GM13977 (cell line): ENCODE measurements at places on chromosomes 11 and 22.

- DNase-seq = no peak
Observed at GRCh38 chr22:39734866-39735265, 158.7 kb downstream of the ENTHD1 start.

DNA sequence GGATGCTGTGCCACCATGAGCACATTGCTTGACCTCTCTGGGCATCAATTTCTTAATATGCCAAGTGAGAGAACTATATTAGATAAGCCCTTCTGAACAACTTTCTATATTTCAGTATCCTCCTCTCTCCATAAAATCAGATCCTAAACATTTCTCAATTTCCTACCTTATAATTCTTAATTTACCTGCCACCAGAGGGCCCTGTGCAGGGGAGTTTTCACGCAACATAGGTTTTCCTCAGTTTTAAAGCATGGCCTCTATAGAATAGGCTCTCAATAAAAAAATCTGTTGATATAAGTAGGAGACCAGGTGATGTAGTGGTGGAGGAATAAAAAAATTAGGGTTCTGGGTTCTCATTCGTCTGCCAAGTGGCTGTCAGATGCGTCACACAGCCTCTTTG is 83.7 kb upstream of the DBX1 start:
- no peak for DNase-seq

DNA sequence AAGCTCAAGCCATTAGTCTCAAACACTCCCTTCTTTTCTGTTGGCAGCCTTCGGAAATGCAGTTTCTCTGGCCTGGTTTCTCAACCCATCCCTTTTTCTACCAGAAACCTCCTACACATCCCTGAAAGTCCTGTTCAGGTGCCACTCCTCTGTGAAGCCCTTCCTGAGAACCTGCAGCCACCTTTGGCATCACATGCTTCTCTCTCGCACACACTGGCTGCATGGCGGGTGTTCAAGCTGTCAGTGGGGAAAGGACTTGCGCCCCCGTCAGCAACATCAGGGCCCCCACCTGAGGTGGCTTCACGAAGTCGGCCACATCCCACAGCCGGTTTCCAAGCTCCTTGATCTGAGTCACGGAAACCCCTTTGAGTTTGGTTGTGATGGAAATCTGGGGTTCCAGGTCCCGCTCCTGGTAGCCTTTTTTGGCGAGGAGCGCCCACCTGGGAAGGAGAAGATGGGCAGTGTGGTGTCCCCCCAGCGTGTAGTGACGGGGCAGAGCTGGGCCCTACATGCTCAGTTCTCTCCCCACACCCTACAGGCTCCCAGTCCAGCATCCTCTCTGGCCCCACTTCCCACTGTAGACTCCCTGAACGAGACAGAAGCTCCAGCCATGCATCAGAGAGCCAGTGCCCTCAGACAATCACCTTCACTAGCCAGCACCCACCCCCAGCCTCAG is 1.7 kb upstream of the LRRC74B start:
- no peak for DNase-seq

GRCh38 chr11:109885006-109885405 is 208.2 kb upstream of the ZC3H12C start:
- DNase-seq = no peak

GRCh38 chr11:103949781-103950180 is 86.7 kb upstream of the DDI1 start:
- DNase-seq = no peak

- DNase-seq = no peak
Observed at GRCh38 chr11:22342211-22343031, 4.2 kb downstream of the SLC17A6 start.

DNA sequence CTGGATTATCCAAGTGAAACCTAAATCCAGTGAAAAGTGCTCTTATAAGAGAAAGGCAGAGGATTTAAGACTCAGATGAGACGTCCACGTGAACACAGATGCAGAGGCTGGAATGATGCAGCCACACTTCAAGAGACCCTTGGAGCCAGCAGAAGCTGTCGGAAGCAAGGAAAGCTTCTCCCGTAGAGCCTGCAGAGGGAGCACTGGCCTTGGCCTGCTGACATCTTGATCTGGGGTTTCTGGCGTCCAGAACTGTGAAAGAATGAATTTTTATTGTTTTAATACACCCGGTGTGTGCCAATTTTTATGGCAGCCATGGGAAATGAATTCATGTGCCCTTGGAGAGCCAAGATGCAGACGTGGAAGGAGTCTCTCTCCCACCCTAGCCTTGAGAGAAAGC is 407.0 kb upstream of the B3GAT1 start:
- DNase-seq = no peak
